ENCODE measurements at places on chromosomes 1 and 21.

GRCh38 chr1:174788981-174789380 is 210.8 kb upstream of the CACYBP start:
- DNase-seq: no peak

GRCh38 chr1:224859651-224860050 is 69.8 kb upstream of the DNAH14 start:
- DNase-seq: no peak

GRCh38 chr1:202658769-202659168 is 51.5 kb downstream of the SYT2 start:
- no peak for DNase-seq

DNA sequence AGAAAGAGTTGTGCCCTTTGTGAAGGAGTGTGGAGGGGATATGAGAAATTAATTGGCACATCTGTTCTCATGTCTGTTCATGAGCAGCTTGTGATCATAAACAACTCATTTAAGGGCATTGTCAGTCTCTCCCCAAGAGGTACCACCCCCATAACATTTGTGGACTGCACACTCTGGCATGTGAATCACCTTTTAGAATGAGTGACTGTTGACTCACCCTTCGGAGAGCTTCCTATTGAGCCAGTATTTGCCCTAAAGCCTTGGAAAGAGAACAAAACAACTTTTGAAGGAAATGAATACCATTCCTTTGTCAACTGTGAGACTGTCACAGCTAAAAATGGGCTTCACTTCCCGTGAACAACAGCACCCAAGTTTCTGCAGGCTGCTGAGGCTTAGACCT is 27.5 kb upstream of the MYSM1 start:
- no peak for DNase-seq

- DNase-seq: no peak
These were observed 3.3 kb downstream of the OR14K1 start for GRCh38 chr1:247741756-247742155.

DNA sequence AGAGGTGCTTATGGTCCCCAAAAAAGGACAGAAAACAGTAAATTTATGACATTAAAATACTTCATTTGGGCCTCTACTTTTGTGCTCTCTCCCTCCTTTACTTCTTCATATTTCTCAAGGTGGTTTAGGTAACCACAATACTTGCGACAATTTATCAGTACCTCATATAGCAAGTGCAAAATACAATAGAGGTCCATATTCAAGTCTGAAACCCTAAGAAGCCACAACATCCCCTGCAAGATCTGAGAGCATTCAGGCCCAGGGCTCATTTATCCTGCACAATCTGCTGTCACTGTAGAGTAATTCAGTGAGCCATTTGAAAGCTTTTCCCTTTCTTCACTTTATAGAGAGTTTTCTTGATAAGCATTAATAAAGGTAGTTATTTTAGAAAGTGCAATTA is 24.2 kb upstream of the ATP6V1G3 start:
- no peak for DNase-seq

- DNase-seq: no peak
These were observed 128.0 kb downstream of the ACTL8 start for GRCh38 chr1:17883136-17883535.

Measured in activated naive CD4-positive, alpha-beta T cell (primary cell).